ENCODE measurements at places on chromosomes 2 and 18.

DNA sequence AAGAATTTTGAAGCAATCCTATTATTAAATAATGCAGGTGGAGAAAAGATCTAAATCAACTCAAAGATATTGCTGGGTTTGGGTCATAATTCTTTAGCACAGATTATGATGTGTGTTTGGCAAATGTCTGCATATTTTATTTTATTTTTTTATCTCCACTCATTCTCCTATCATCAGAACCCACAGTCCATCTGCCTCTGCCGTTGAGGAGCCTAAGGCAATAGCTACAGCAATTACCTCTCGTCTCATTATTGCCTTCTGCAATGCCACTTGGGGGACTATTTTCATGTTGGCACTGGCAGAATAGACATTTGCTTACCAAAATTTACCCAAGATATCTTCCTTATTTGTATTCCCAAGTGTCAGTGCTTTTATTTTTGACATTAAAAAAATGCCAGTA, 815.9 kb upstream of the CNTNAP5 start:
- no peak for DNase-seq

DNA sequence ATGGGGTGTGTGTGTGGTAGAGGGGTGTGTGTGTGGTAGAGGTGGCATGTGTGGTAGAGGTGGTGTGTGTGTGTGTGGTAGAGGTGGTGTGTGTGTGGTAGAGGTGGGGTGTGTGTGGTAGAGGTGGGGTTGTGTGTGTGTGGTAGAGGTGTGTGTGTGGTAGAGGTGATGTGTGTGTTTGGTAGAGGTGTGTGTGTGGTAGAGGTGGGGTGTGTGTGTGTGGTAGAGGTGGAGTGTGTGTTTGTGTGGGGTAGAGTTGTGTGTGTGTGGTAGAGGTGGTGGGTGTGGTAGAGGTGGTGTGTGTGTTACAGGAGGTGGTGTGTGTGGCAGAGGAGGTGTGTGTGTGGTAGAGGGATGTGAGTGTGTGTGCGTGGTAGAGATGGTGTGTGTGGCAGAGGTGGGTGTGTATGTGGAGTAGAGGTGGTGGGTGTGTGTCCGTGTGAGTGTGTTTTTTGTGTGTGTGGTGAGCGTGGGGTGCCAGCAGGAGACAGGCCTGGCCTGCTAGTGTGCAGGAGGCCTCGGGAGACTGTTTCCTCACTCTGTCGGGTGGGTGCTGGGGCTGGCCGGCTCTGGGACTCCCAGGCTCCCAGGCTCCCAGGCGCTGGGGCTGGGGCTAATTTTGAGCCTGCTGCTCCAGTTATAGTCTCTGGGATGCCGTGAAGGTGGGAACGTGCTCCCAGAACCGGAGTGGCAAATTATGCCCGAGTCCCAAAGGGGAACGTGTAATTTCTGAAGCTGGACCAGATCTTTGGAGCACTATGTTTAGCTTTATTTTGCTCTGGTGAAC, 165.2 kb downstream of the DYSF start:
- no peak for DNase-seq

GRCh38 chr2:202290316-202290715, 24.8 kb downstream of the NOP58 start:
- DNase-seq = no peak

DNA sequence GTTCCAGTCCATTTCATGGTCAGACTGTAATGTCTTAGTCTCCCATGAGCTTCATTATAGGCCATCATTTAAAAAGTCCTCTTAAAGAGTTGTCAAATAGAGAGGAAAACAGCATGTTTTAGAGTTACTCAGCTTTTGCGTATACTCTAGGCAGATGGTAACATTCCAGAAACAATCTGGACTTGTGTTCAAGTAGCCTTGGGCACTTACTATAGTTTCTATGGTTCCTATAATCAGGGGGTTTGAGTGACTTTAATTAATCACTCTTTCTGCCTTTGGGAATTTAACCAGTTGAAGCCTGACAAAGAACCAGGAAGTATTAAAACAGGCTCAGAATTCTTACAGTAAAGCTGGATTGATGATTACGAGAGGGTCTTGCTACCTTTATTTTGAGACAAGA, 42.1 kb upstream of the SCN7A start:
- no peak for DNase-seq

- no peak for DNase-seq
These were observed 13.1 kb upstream of the PPP1R1C start for GRCh38 chr2:181972431-181973170.

- peak; percentile 40 for DNase-seq
These were observed 149.3 kb downstream of the FAM124B start for GRCh38 chr2:224252631-224253030.

DNA sequence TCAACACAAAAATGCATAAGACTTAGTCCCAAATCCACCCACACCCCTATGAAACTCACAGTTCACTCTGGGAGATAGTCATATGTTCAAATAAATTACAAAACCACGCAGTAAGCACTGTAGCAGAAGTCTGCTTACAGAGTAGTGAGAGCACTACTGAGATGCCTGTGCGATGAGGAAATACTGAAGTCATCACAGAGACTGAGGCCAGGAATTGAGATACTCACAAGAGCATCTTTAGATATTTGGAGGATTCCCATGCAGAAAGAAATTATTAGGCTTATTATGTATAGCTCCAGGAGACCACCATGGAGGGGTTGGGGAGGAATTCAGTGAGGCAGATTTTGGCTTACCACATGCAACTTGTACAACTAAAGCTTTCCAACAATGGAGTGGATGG, 82.3 kb downstream of the ANTXR1 start:
- DNase-seq = no peak

- no peak for DNase-seq
These were observed 39.5 kb upstream of the NPAS2 start for GRCh38 chr2:100780203-100781008.

DNA sequence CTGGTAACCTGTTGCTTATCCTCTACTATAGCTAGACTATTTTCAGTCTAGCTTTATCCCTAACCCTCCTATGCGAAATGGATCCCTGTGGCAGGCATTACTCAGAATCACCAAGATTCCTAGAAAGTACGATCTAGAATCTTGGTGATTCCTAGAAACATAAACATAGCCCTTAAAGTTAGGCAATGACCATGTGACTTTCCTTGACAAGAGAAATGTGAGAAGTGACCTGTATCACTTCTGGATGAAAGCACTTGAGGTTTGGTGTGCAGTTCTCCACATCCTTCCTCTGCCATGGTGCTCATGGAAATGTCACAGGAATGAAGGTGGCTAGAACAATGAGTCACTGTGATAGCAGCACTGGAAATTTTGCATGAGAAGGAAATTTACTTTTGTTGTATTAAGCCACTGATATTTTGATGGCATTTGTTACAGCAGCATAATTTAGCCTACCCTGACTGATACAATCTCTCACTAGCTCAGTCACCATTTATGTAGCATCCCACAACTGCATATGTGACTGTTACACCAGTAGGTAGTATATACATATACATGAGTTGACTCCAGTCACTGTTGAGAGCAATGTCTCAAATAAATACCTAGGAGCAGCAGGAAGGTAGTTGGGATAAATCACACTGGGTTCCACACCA, 68.3 kb upstream of the MAPRE2 start:
- DNase-seq = no peak

- DNase-seq = no peak
These were observed 41.9 kb downstream of the RHOB start for GRCh38 chr2:20488782-20489181.

- no peak for DNase-seq
These were observed 649 bp upstream of the HSBP1L1 start for GRCh38 chr18:79963658-79964329.

GRCh38 chr2:19916385-19916950, 14.7 kb upstream of the TTC32 start:
- no peak for DNase-seq

- no peak for DNase-seq
These were observed 464.5 kb downstream of the IRS1 start for GRCh38 chr2:226334981-226335720.

- no peak for DNase-seq
These were observed 212.1 kb upstream of the NCKAP5 start for GRCh38 chr2:133780099-133780996.

- DNase-seq = no peak
These were observed 44.1 kb upstream of the SLC14A2 start for GRCh38 chr18:45571195-45571594.

DNA sequence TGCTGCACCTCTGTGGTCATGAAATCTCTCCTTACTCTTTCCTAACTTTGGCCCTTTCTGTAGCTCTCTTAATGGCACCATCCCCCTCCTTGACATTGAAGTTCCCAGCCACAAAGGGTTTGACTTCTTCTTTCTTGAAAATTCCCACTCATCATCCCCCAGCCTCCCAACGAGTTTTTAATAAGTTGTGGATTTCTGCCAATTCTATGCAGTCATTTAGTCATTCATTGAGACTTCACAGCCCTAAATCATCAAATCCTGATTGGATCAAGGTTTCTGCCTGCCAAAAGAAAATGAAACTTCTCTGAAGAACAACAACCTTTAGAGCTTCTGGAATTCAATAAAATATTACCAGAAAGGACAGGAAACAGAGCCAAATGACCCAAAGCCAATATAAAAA, 354.3 kb downstream of the CLIP4 start:
- no peak for DNase-seq

DNA sequence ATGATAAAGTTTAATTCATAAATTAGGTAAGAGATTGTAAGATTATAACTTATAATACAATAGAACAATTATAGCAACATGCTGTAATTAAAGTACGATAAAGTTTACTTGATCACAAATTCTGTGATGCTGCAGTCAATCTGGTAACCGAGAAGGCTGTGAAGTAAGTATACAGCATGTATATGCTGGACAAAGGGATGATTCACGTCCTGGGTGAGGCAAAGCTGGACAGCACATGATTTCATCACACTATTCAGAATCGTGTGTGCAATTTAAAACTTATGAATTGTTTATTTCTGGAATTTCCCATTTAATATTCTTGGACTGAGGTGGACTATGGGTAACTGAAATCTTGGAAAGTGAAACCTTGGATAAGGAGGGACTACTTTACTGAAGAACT, 522.2 kb upstream of the CNTNAP5 start:
- DNase-seq = no peak

DNA sequence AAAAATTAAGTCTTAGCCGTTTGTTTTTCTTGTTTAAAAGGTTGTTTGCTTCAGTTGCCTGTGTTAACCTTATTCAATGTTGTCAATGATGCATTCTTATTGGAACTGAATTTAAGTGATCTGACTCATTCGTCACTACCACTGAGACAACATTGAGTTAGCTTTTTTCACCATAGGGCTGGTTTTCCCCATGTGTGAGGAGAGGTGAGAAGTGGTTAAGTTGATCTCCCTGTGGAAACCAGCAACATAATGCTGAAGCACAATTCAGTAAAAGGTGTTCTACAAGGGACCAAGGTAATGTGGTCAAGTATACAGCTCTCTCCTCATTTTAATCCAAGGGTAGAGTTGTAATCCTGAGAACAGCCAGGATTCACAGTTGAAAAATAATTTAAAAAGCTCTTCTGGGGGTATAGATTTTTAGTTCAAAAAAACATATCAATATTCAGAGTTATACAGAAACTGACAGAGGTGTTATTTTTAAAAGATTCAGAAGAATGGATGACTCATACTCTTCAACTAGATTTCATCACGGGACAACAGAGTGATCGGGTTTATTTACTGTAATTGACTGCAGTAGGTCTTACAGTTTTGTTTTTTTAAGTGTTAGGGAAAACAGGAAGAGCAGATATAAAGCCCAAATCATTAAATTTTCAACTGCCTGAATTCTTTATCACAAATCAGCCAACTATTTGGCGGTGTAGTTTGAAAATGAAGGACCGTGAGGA, 12.6 kb downstream of the NOP58 start:
- no peak for DNase-seq

- no peak for DNase-seq
These were observed 60.3 kb upstream of the PAPOLG start for GRCh38 chr2:60695793-60696192.

GRCh38 chr18:45467945-45468344, 147.3 kb upstream of the SLC14A2 start:
- no peak for DNase-seq

DNA sequence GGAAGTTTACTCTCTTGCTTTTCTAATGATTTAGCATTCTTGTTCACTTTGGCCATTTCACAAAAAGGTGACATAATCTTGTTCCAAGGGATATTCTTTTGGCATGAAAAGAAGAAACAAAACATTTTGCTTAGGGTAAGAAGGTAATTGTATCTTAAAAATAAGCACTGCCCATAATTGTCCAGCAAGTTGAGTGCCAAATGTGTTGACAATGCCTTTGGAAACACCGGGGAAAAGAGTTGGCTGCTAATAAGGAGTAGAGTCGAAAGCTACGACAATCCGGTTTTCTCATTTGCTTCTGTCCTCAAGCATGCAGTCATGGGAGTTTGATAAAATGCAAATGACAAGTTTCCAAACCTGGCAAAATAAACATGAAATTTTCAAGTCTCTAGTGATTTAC, 27.3 kb downstream of the ITGAV start:
- DNase-seq = no peak

- peak; percentile 40 for DNase-seq
These were observed 11.2 kb upstream of the SCYGR5 start for GRCh38 chr2:227655454-227655853.

GRCh38 chr2:236672606-236673005, 103.0 kb downstream of the ACKR3 start:
- no peak for DNase-seq

DNA sequence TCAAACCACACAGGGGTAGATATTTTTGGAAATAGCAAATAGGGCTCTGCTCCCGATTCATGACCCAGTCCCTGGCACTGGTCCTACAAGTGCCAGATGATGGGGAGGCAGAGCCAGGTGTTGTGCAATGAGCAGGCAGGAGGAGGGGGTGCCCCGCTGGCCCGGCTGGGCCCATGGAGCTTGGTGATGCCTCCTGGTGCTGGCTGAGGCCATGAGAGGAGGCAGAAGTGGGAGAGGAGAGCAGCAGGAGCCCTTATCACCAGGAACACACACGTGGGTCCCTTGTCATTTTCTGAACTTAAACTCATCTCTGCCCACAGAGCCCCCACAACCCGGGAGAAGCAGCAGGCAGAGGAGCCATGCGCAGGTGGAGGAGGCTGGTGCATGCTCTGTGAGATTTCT, 90.5 kb upstream of the MAPK4 start:
- DNase-seq = no peak

GRCh38 chr2:169479257-169480078, at the start of gene BBS5:
Gene BBS5, plus strand, starts transcription at chr2:169479494. Its CDS starts 60 bp downstream, at chr2:169479554.
- DNase-seq = peak; percentile 41

DNA sequence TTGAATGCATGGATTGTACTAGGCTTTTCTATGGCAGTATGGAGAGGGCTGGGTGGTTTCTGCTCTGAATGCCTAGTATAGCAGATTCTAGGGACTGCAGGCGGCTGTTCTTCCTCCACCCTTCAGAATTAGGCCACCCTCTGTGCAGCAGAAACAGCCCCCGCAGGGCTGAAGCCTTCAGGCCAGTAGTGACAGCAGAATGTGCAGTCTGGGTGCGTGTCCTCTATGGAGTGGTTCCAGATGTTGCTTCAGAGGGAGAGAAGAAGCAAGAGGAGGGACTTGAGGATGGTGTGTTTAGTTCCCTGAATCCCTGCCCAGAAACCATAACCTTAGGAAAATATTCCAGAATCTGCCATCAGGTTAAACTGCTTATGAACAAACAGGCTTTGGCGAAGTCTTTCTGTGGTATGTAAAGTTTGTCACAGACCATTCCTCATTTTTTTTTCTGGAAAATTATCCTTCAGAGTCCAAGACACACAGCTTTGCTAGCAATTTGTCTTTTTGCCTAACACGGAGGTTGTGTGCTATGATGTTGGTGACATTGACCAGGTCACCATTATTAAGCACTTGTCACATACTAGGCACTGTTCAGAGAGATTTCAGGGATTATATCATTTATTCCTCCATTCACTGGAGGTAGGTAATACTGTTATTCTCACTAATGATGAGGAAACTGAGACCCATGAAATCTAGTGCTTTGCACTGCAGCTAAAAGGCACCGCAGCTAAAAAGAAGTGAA, 21.1 kb downstream of the CASP10 start:
- DNase-seq = no peak

Measured in AG04449 (cell line).